GM23338 (cell line): ENCODE measurements at places on chromosomes 7 and 10. TPM values are rescaled to one million over a fixed set of nuclear protein-coding genes. Genes with fewer than 3 reads are reported as not detected.
A peak's percentile ranks its signal among the peaks of the same experiment; 100 is the strongest.

The ASB10 gene
- total RNA-seq, result not detected in 2 replicates

DNA sequence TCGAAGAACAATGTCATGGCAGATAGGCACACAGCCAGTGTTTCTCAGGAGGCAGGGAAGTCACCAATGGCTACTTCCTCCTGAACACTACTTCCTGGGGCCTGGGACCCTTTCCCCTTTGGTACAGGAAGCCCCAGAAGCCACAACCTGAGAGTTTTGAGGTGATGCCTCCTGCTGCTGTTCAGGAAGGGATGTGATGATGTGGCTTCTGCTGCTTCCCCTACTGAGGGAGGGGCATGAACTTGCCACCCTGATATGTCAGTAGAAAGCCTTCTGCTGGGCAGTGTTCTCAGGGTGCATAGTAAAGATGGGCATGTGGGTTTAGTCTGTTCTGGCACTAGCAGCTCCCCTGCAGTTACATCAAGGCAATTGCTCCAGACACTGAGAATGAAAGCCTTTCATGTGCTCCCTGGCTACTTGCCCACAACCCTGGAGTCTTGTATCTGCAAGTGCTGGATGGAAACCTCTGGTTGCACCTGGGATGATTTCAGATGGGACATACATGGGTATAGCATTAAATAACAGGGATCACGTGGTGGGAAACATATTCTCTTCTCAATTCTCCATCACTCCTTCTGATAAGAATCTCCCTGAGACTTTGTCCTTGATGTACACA, 69.3 kb downstream of the ADRA2A start:
- DNase-seq, result no peak
- H3K27ac ChIP-seq, result no peak overlapping the region
- no peaks in the 10 kb centered on the region; the same call in 1 of the 2 replicates for H3K4me1 ChIP-seq
- no peaks in the 10 kb centered on the region for H3K27me3 ChIP-seq
- no peaks in the 10 kb centered on the region for H3K36me3 ChIP-seq

- no peak overlapping the region for H3K4me3 ChIP-seq
- no peak overlapping the region for H3K27ac ChIP-seq
These were observed 5.0 kb downstream of the MYO1G start for GRCh38 chr7:44973610-44974401.

The AMPH gene
- total RNA-seq, result 9.4 and 10.2 TPM in 2 replicates

The GSTO2 gene
- total RNA-seq, result 30.7 and 39.3 TPM in 2 replicates

The MOGAT3 gene
- total RNA-seq, result 0.85 TPM in 1 of 2 replicates, not detected in the other

DNA sequence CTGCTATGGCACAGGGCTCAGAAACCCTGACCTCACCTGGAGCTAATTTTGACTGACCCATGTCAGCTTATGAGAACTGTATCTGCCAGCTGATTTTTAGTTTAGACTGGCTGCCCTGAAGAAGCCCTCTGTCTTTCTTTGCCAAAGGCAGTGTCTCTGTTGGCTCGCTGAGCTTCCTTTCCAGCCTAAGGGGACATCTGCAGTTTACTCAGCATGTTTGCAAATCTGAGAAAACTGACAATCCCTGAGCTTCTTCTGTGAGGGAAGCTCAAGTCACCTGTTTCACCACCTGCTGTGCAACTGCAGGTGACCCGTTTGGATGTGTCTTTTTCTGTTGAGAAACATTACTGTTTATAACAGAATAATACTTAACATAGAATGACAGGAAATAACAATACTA, 46.0 kb downstream of the PRKAR2B start:
- no peaks in the 10 kb centered on the region for H3K36me3 ChIP-seq
- DNase-seq, result peak; percentile 64
- H3K4me3 ChIP-seq, result no peak overlapping the region
- 0 out of 2 replicates have a peak overlapping the region, but pooled peaks have one; percentile 5 for H3K27ac ChIP-seq
- H3K27me3 ChIP-seq, result no peaks in the 10 kb centered on the region

The SLC16A9 gene
- total RNA-seq, result 11.4 and 16.0 TPM in 2 replicates

The ANK3 gene
- 70.5 and 85.2 TPM in 2 replicates for total RNA-seq

The DDC gene
- total RNA-seq, result not detected in 2 replicates

- H3K36me3 ChIP-seq, result no peaks in the 10 kb centered on the region
- no peaks in the 10 kb centered on the region for H3K27me3 ChIP-seq
- no peak overlapping the region for H3K4me3 ChIP-seq
- H3K4me1 ChIP-seq, result peaks cover 11% of the 10 kb centered on the region; the same call in 1 of the 2 replicates
These were observed 77.7 kb upstream of the GLI3 start for GRCh38 chr7:42314696-42315095.
